ENCODE measurements at places on chromosomes 5 and 9. TPM values are rescaled to one million over a fixed set of nuclear protein-coding genes. Genes with fewer than 3 reads are reported as not detected.
A peak's percentile ranks its signal among the peaks of the same experiment; 100 is the strongest.

DNA sequence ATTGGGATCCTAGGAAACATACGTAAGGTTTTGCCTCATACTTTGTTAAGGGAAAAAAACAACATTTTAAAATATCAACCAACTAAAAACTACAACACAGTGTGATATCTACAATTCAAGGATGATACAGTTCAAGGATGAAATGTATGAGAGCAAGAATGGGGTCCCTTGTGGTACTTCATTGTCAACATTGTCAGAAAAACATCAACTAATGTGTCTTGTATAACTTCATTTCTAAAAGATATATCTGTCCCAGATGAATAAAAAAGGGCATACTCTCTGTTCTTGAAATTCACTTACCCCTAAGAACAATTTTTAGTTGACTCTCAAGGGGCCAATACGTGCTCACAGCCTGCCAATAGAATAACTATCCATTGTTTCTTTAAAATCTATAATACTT is 1250.5 kb downstream of the PTPRD start:
- no peak for DNase-seq

The COL23A1 gene
- total RNA-seq = 0.18 TPM

The LURAP1L gene
- total RNA-seq = not detected

DNA sequence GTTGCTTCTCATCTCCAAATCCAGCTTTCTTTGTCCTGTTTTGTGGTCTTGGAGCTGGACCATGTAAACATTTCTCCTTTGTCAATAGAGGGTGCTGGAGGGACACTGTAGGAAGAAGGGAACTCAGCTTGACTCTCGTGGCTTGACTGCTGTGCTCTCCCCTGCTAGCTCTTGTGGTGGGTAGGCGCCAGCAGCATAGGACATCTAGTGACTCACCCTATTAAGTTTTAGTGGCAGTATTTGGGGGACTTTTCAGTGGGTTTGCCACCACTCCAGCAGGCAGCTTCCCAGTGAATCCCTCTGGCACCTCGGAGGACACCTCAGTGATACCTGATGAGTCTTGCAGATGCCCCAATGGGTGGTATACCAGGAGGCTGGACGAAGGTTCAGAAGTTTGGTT is 97.8 kb downstream of the TSSK1B start:
- peak; percentile 21 for DNase-seq

- DNase-seq = no peak
These were observed 105.6 kb downstream of the NIPBL start for GRCh38 chr5:36982146-36982545.

The HMMR gene
- 74.7 TPM for total RNA-seq

GRCh38 chr5:143041461-143041860 is 271.3 kb downstream of the ARHGAP26 start:
- DNase-seq = no peak

GRCh38 chr9:103894184-103894583 is 199.9 kb upstream of the SMC2 start:
- DNase-seq = no peak

DNA sequence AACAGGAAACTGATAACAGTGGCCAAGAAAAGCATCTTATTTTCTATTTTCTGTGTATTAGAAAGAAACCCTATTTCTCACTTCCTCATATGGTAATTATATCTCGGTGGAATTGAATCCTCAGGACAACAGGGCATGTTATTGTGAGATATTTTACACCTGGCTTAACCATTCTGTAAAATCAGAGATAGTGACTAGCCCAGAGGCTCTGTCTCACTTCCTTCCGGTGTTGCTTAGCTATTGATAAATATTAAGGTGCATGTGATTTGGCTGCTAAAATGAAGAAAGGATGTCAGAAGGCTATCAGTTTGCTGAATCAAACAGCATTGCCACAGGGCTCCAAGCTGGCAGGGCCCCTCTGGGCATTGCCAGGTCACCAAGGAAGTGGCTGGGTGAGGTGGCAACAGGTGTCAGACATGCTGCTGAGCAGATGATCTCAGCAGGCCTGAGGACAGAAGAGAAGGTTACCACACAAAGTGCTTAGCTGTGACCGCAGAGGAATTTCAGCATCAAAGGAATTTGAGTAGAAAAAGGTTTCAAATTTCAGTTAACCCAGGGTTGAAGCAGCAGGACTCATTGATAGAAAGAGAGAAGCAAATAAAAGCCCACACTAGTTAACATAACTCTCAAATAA is 330.7 kb downstream of the PDE4D start:
- no peak for DNase-seq

DNA sequence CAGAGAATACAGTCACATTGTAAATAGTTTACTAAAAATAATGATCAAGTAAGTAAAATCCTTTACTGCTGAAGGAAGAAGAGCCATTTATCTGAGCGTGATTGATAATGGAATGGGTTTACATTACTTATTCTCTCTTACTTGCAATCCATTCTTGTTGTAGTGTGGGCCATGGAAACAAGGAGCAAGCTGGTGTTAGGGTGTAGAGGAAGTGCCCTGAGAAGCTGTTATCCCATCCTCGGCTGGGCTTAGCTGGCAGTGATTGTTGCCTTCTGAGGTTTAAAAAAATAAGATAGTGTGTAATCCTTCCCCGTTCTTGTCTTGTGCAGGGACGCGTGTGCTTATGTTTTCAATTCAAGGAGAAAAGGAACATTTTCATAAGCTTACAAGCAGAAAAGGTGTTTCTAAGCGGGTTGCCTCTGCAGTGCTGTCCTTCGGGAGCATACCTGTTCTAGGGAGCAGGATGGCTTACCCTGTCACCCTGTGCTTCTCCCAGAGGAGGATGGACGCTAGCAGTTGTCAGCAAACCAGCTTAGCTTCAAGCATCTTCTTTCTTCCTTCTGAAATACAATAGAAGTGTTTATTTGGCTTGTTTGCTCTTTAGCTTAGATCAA is 188.3 kb downstream of the ARHGEF28 start:
- DNase-seq = no peak

- DNase-seq = no peak
These were observed 76.1 kb downstream of the NREP start for GRCh38 chr5:111680737-111681413.

The CCDC187 gene
- total RNA-seq = not detected

DNA sequence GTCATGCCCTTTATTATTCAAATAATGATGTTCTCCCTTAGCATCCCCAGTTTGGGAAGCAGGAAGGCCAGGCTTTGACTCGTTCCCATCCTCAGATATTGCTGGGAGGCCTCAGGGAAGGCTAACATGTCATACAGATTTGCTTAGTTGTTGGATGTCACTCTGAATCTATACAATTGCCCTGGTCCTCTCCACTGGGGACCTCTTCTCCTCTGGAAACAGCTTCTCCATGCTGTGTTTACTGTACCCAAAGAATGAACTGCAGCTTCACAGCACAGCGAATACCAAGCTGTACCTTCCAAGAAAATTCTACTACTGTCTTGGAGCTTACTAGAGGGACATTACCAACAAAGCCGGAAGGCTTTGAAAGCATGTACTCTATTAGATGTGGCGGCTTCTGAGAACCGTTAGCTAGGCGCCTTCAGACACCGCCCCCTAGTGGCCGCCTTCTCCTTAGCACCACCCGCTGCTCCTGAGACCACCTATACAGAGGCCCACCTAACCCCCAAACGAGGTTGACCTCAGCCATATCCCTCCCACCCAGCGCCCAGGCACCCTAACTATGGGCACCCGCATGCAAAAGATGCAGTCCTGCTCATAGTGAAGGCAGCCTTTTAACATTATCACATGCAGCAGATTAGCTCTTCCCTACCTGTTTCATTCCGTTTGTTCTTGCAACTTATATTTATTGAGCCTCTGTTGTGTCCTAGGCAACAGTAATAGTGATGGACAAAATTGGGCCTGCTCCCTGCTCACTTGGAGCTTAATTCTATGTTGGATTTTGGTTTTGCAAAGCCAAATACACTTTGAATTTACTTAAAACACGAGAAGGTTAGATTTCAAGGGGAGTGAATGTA is 34.9 kb upstream of the FOXI1 start:
- no peak for DNase-seq

GRCh38 chr5:39432696-39433530 is 8.1 kb upstream of the DAB2 start:
- DNase-seq = no peak

- no peak for DNase-seq
These were observed 219.9 kb downstream of the FSTL4 start for GRCh38 chr5:133392448-133392847.

- DNase-seq = no peak
These were observed 31.6 kb upstream of the STK32A start for GRCh38 chr5:147203213-147203612.

GRCh38 chr9:137351781-137352501 is 49.9 kb upstream of the NRARP start:
- no peak for DNase-seq

- DNase-seq = no peak
These were observed 1.5 kb downstream of the CERT1 start for GRCh38 chr5:75509956-75510355.

DNA sequence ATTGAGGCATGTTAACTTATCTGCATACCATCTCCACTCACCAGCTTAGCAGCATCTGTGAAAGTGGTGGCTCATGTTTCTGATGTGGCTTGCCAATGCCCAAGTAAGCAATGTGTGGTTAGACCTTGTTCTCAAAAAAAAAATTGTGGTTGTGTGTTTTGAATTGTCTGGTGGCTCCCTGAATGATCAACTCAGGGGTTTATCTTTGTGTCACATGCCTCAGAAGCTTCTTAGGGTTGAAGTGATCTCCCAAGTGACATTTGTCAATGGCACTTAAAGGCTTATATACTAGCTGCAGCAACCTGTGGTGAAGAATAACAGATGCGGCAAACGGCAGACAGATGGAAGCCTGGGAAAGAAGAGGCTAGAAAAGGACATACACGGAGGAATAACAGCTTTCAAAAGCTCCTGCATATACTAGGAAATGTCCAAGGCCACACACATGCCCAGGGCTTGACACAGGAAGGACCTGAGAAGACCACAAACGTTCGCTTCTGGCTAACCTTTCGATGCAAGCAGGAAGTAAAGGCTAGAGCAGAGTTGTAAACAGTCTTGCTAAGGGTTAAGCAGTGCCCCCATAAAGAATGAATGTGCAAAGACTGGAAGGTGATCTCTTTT is 42.2 kb upstream of the FSD1L start:
- DNase-seq = peak; percentile 76

The PCDHB9 gene
- not detected for total RNA-seq

DNA sequence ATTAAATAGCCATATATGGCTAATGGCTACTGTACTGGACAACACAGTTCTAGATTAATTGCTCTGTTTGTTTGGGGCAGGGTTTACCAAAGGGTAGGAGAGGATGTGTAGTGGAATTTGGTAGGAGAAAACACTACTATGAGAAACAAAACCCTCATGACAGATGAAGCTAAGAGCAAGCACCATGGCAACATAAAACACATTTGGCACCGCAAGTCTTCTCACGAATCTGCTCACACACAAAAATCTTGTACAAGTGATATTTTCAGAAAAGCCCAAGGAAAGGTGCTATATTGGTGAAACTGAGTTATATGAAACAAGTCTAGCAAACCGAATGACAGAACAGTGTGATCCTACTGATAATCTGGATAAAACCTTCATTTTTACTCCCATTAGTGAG is 38.5 kb downstream of the CSF2 start:
- no peak for DNase-seq

- no peak for DNase-seq
These were observed 72.0 kb upstream of the IL12B start for GRCh38 chr5:159402311-159402710.

DNA sequence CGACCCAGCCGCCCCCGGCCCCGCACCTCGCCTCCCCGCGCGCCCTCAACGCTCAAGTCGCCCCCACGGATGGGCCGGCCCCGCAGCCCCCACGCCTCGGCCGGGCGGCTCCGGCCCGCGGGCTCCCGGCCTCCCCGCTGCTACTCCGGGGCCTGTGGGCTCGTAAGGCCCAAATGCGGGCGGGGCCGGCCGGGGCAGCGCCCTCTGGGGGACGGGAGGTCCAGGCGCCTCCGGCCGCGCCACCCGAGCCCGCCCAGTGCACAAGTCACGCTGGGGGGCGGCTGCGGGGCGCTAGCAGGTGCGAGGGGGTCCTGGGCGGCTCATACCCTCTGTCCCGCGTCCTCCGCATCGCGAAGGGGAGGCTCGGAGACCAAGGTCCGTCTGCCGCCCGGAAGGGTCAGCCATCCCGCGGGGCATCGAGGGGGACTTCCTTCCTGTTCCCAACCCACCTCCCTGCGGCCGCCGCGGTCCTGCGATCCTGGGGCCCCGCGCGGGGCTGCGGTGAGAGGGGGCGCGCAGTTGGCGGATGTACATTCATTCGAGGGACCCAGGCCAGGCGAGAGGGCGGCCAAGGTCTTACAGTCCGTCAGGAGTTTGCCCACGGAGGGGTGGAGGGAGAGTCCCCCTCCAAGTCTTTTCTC is at the start of gene CIZ1:
Gene CIZ1, minus strand, starts transcription at position 167 of the 641 bp plus-strand sequence. CDS start 715 bp downstream, outside the sequence.
- peak; percentile 79 for DNase-seq

The TMEM215 gene
- not detected for total RNA-seq

DNA sequence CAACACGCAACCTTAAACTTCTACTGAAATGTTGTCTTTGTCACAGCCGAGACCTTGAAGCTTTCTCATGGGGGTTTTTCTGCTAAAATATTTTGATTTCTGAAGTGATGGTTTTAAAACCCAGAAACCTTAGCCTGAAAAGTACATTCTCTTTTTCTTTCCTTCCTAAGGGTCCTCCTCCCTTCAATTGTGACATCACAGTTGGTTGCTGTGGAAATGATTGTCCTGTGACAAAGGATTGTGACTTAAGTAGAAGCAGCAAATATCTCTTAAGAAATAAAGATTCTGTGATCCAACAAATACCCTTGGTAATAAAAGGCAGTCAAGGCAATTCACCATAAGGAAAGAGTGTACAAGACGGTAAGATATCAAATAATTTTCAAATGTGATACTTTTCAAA is 125.2 kb downstream of the SEMA6A start:
- DNase-seq = no peak

GRCh38 chr5:71828291-71829040 is 109.4 kb downstream of the CARTPT start:
- no peak for DNase-seq

The NR2F1-AS1 gene
- total RNA-seq = not detected

The GPR150 gene
- 1.7 TPM for total RNA-seq

GRCh38 chr5:143014017-143014651 is 244.0 kb downstream of the ARHGAP26 start:
- peak; percentile 47 for DNase-seq

DNA sequence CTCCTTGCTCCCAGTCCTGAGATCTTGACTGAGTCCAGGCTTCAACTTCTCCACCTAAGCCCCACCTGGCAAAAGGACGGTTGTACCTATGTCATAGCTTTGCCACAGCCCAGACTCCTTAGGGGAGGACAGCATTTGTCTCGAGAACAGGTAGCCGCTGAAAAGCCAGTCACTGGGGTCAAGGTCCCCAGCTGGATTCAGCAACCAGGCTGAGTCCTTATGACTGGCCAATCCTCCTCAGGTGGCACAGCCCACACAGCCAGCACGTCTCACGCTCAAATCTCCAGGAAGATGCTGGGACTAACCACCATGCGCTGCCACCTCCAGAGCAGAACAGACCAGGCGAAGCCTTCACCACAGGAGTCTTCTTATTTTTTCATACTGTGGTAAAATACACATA is 27.9 kb upstream of the SMU1 start:
- DNase-seq = no peak

The ZNF484 gene
- 12.7 TPM for total RNA-seq

- peak; percentile 47 for DNase-seq
These were observed 41.3 kb downstream of the CFAP77 start for GRCh38 chr9:132451276-132451675.

Data from activated CD4-positive, alpha-beta memory T cell treated with anti-CD3 and anti-CD28 coated beads, Interleukin-2, amount 10 ng/mL, durations not matched to agents 7 days and 5 days (primary cell).